ENCODE measurements at places on chromosomes 2 and 18. TPM values are rescaled to one million over a fixed set of nuclear protein-coding genes. Genes with fewer than 3 reads are reported as not detected.

Gene ALK
- not detected for polyA plus RNA-seq

DNA sequence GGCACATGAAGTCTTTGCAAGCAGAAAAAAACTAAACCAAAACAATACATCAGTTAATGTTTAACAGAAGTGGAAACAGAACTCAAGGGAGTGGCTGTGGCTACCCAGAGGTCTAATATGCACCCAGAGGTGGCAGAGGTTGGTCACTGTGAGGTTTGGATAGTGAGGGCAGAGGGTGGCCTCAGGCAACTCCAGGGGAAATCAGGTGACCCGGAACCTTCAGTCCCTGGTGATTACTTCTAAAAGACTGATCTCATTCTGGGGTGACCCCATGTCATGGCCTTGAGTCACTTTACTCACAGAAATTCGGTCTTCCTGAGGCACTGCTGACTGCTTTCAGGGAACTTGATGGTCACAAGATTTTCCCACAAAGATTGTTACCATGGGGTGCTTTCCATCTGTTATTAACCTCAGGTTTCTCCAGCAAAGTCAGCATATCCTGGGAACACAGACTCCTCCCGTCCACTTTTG lies 99.4 kb downstream of the TMEM17 start:
- no peaks in the 10 kb centered on the region for H3K27me3 ChIP-seq
- no peaks in the 10 kb centered on the region for H3K36me3 ChIP-seq
- no peak overlapping the region for H3K27ac ChIP-seq

- DNase-seq = no peak
- no peaks in the 10 kb centered on the region for H3K36me3 ChIP-seq
- H3K27me3 ChIP-seq = no peaks in the 10 kb centered on the region
These were observed 142.0 kb downstream of the TSN start for GRCh38 chr2:121897335-121897970.

Gene CTAGE1
- polyA plus RNA-seq = not detected

- no peak for DNase-seq
- H3K27ac ChIP-seq = no peak overlapping the region
- no peaks in the 10 kb centered on the region for H3K4me1 ChIP-seq
- no peaks in the 10 kb centered on the region for H3K27me3 ChIP-seq
- peaks cover 11% of the 10 kb centered on the region for H3K36me3 ChIP-seq
These were observed 125.8 kb downstream of the MGAT5 start for GRCh38 chr2:134379722-134380121.

Gene HOXD10
- polyA plus RNA-seq = not detected

Gene CENPA
- not detected for polyA plus RNA-seq

DNA sequence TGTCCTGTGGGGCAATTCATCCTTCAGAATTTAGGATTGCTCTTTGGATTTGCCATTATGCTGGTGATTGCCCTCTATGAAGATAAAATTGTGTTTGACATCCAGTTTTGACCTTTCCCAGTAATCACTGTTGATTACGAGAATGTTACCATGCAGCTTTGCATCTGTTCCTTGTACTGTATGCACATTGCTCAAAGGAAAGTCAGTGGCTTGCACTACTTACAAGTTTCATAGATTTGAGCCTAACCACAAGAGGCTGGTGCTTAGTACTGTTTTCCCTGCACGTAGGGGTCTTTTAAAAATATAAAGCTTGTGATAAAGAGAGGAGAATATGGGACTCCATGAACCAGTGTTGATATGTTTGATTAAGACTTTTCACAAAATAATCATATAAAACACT lies 77.9 kb downstream of the SLC39A10 start:
- peaks cover 21% of the 10 kb centered on the region for H3K36me3 ChIP-seq
- DNase-seq = no peak
- no peaks in the 10 kb centered on the region for H3K4me1 ChIP-seq
- no peak overlapping the region for H3K27ac ChIP-seq
- no peaks in the 10 kb centered on the region for H3K27me3 ChIP-seq
- no peak overlapping the region for H3K4me3 ChIP-seq

Gene CAVIN2
- 1.2 TPM for polyA plus RNA-seq

Gene ADD2
- polyA plus RNA-seq = 0.56 TPM

- DNase-seq = no peak
- no peaks in the 10 kb centered on the region for H3K27me3 ChIP-seq
- no peak overlapping the region for H3K27ac ChIP-seq
- H3K36me3 ChIP-seq = no peaks in the 10 kb centered on the region
These were observed 137.7 kb upstream of the MMADHC start for GRCh38 chr2:149725234-149725633.

DNA sequence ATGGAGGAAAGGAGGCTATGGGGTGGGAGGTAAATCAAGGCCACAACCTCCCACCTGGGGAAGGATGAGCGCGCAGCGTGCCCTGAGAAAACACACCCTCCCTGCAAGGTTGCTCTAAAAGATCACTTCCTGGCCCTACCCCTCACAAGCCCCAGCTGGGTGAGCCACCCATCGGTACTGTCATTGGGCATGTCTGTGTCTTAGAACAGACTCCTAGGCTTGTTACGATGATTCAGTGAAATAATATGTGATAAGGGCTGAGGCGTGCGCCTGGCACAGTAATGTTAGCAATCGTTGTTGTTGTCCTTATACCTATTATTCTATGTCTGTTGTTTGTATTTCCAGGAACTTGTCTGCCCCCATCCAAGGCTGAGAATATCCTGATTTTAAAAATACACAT lies 175.1 kb downstream of the ZFP36L2 start:
- no peak overlapping the region for H3K27ac ChIP-seq
- peaks cover 25% of the 10 kb centered on the region for H3K4me1 ChIP-seq
- H3K27me3 ChIP-seq = no peaks in the 10 kb centered on the region

DNA sequence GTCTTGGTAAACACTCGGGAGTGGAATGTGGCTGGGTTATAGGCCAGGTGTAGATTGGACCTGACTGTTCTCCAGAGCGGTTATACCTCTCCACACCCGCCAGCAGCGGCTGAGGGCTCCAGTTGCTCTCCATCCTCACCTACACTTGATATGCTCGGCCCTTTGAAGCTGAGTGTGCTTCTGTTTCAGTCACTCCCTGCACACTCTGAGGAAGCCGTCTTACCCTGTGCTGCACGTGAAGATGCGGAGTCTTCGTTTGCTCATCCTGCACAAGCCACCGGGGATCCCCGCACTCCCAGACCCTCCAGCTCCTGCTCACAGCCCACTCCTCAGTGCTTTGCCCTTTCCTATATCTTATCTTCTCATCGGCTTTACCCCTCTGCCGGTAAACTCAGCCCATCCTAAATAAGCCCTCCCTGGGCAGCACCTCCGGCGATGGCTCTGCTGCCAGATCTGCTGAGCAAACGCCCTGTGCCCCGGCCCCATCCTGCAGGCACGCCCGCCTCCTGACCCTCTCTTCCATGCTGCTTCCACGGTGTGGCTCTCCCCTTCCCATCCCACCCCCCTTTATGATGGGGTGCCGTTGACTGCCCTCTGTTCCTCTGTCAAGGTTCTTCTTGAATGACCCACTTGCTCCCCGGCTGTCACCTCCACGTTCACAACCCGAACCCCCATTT lies 47.3 kb upstream of the ODC1 start:
- no peak overlapping the region for H3K27ac ChIP-seq
- no peaks in the 10 kb centered on the region for H3K36me3 ChIP-seq
- no peak for DNase-seq
- H3K4me3 ChIP-seq = no peak overlapping the region
- H3K27me3 ChIP-seq = no peaks in the 10 kb centered on the region

All from CD14-positive monocyte (primary cell).